ENCODE measurements at places on chromosomes 7 and 10.
A peak's percentile ranks its signal among the peaks of the same experiment; 100 is the strongest.

DNA sequence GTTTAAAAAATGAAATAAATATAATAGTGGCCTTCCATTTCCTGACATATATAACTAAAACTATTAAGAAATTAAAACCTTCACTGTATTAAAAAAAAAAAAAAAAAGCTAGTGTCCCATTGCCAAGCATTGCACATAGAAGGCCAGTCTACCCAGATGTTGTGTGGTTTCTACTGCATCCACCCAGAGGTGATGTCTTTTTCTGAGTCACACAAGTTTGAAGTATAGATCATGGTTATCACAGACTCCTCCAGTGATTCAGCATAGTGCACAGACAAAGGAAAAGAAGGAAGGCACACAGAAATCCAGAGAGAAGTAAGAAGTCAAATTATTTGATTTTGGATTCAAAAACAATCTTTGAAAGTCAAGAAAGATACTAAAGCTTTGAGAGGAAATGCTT is 429.0 kb downstream of the ETV1 start:
- DNase-seq = no peak

DNA sequence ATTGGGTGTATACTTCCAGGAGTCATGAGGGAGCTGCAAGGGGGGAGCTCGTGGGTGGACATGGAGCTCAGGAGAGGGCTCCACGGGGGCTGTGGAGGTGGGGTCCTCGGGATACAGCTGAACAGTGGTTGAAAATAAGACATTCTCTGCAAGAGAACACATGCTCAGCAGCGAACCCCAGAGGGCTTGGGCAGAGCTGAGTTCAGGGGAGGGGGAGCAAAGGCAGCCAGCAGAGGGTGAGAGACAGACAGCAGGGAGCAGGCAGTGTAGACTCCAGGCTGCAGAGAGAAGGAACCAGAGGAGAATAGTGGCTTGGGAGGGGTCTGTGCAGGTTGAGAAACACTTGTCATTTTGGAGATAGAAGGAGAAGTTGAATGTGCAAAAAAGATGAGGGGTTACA is 73.0 kb upstream of the LRRC18 start:
- DNase-seq = no peak

GRCh38 chr7:30511973-30512662 is 7.5 kb upstream of the GGCT start:
- no peak for DNase-seq

GRCh38 chr10:101601541-101601940 is 13.4 kb downstream of the DPCD start:
- no peak for DNase-seq

DNA sequence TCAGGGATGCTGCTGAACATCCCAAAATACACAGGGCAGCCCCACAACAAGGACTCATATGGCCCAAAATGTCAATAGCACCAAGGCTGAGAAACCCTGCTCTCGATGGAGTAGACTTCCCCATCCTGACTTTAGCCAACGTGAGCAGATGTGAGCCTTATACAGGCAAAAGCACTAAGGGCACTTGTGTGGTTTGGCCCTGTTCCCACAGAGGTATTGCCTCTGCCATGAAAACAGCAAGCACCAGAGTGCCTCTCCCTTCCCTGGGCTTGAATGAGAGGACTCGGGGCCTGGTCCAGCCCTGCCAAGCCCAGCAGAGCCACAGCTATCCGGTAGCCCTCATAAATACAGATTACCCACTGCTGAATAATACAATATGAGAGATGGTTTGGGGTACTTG is 47.5 kb downstream of the ACSM6 start:
- DNase-seq = no peak

DNA sequence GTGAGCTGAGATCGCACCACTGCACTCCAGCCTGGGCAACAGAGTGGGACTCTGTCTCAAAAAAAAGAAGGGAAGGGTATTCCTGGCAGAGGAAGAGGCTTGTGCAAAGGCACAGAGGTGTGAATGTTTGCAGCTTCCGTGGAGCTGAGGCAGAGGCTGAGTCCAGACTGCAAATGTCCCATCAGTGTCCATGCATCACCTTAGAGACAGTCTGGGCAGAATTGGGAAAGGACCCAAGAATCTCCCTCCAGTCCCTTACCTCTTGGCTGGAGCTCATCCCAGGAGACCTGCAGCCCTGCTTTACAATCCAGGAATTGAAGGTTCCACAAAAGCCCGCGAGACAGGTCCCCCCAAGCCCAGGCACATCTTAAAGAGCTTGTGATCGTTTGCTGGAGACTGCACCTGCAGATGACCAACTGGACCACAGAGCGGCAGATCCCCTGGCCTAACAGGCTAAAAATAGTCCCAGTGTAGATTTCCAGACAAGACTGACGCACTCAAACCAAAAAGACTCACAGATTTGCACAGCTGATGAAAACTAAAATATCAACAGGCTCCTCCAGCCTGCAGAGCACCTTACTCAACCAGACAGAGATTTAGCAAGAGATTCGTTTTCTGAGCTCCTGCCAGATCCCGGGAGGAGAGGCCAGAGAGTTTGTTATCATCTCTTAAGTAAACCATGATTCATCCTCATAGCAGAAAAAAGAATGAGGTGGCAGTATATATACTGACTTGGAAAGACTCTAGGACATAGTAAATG is 22.9 kb upstream of the NANOS1 start:
- no peak for DNase-seq

- no peak for DNase-seq
Observed at GRCh38 chr7:81482600-81483186, 287.2 kb downstream of the HGF start.

- DNase-seq = no peak
Observed at GRCh38 chr7:27107391-27108381, 5.2 kb upstream of the HOXA2 start.

GRCh38 chr7:17556247-17556956 is 257.9 kb downstream of the AHR start:
- DNase-seq = no peak

GRCh38 chr10:35638101-35638500 is 4.0 kb downstream of the FZD8 start:
- no peak for DNase-seq

DNA sequence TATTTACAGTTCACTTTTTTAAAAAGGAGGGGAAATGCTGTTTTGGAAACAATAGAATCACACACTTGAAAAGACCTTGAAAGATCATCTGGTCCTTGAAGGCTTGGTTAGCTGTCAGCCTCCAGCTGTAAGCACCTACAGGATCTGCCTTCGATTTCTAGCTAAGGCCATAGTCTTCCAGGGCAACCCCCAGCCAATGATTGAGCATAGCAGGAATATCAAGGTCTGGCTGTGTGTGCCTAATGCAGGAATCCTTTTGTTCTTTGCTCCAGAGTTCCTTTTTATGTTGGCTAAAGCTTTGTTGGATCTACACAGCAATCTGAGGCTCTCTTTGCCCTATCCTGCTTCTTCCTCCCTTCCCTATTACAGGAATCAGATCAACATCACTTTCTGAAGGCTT is 5.2 kb upstream of the YAE1 start:
- no peak for DNase-seq

DNA sequence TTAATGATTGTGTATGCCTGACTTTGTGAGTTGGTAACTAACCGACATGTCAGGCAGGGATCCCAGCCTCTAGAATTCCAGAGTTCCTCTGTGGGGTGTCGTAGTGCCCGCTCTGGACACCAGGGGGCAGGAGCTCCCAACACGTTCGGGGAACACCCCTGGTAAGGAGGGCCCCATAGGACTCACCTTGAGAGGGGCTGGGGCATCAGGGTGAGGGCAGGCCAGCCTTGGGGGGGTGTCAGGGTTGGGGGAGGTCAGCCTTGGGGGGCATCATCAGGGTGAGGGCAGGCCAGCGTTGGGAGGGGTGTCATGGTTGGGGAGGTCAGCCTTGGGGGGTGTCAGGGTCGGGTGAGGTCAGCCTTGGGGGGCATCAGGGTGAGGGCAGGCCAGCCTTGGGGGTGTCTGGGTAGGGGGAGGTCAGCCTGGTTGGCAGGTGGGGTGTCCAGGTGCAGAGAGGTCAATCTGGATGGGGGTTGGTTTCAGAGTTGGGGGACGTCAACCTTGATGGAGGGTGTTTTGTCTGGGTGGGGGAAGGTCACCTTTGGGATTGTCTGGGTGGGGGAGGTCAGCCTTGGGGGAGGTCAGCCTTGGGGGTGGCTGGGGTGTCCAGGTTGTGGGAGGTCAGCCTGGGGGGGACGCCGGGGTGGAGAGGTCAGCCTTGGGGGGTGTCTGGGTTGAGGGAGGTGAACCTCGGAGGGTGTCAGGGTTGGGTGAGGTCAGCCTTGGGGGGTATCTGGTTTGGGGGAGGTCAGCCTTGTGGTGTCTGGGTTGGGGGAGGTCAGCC is 45.6 kb upstream of the SUN1 start:
- peak; percentile 63 for DNase-seq

GRCh38 chr7:36272567-36273269 is 116.9 kb upstream of the ANLN start:
- no peak for DNase-seq

GRCh38 chr7:148747274-148747673 is 48.6 kb downstream of the CUL1 start:
- no peak for DNase-seq

DNA sequence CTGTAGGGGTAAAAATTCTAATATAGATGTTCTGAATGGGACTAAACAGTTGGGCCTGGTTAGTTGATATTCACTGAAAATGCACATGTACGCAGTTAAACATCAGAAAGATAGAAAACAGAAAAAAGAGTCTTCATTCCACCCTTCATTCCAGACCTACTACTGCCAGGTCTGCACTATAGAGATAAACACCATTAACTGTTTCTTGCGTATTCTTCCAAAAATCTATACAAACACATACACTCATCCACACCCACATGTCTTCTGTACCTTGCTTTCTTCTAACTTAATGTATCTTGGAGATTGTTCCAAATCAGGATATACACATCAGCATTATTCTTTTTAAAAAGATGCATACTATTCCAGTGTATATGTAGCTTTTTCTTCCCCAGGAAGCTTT is 13.9 kb upstream of the CLEC2L start:
- DNase-seq = no peak

DNA sequence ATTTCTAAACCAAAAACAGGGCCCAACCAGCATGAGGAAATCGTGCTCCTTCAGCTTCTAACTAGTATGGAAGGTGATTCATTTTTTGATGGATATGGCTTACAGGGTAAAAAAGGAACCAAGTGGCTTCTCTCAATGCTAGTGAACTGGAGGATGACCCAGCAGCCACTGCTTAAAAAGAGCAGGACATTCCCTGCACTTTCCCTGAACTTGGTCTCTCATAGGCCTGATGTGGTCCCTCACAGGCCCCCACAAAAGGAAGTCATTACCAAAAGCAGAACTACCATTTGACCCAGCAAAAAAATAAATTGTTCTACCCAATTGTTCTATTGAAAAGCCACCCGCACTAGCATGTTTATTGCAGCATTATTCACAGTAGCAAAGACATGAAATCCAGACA is 188.8 kb downstream of the CALN1 start:
- no peak for DNase-seq

Data from activated B cell treated with CpG ODN at 0.5 μM for 24 hours (primary cell).